ENCODE measurements at places on chromosomes 13 and 19.

- peak; percentile 61 for DNase-seq
Measured at GRCh38 chr19:34963573-34964406, at the start of gene ZNF792. Gene ZNF792 (minus strand): TSS chr19:34964229. CDS start chr19:34963662, 567 bp downstream.

DNA sequence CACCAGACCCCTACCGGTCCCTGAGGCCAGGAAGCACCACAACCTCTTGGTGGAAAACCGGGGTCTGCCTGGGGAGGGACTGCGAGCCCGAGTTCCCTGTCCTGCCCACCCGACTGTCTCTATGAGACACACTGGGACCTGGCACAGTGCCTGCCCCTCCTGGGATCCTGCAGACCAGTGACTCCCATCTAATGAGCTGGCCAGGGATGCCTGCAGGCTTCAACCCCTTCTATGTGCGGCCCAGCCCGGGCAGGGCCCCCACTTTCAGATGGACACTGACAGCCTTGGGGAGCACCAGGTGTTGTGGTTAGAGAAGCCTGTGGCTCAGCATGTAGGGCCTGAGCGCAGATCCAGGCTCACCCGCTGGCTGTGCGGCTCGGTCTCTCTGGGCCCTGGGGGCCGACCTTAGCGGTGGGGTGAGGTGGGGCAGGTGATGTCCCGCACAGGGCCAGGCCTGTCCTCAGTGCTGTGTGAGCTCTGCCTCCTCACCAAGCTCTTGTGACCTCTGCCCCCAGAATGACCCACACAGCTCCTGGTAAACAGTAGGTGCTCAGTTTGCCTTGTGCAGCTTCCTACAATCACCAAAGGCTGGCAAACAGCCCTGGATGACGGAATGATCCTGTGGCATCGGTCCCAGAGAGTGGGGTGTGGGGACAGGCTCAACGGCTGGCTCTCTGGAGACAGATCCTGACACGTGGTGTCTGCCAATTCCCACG lies 17.9 kb upstream of the CACTIN start:
- no peak for DNase-seq

DNA sequence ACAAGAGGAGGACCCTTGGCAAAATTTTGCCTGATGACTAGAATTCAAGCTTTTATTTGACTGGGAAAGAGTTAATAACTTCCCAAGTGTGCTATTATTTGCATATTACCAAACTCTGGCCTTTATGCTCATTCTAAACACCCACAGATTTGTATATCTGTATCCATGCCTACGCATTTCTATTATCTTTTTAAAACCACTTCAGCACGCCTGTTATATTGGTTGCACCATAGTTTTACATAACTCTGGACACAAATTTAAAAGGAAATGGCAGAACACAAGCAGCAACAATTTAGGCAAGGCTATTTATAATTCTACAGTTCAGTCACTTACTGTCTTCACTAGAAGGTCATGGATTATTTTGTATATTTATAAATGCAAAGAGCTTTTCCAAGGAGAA lies 3.7 kb upstream of the RASL11A start:
- no peak for DNase-seq

DNA sequence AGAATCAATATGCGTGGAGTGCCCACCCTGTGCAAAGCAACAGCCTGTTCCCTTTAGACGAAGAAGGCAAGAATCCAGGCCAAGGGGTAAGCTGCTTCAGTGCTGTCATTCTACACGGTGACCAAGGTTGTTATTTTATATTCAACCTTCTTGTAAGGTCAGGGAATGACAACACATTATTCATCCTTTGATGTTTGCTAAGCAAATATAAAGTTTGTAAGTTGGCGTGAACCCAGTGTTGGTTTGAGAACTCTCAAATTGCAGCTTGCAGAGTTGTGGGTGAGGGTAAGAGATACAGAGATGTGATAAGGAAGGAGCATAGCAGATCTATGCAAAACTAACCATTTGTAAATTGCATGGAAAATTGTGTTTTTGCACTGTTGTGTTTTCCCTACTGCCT lies 436.7 kb downstream of the FGF9 start:
- no peak for DNase-seq

- no peak for DNase-seq
Measured at GRCh38 chr13:112729408-112729807, 39.6 kb downstream of the ATP11A start.

DNA sequence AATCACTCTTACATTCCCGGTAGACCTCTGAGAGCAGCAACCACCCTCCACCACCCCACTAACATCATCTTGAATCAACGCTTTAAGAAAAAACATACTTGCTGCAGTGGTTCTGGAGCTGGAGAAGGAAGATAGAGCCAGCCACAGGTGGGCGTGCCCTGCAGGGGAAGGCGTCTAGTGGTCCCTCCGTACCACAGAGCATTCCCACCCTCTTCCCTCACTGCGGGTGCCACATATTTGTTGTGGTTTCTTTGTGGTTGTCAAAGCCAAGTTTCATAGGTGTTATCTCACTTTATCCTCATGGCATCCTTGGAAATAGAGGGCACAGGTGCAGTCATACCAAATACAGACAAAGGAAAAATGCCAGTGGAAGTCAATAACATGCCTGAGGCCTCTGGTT lies 22.2 kb downstream of the COL4A2 start:
- no peak for DNase-seq

DNA sequence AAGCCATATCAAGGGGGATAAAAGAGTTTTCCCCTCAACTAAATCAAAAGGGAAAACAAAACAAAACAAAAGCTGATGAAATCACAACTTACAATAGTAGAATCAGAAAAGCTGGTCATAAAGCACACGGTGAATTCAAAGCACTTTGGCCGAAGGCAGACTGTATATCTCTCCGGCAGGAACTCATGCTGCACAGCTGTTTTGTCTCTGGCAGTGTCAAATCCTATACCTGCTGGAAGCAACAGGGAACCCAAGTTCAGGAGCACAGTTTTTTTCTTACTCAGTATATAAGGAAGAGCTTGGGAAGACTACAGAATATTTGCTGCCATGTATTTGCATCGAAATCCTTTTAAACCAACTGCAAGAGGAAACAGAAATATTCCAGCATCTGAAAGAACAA lies 213.7 kb downstream of the RFC3 start:
- no peak for DNase-seq

- peak; percentile 94 for DNase-seq
Measured at GRCh38 chr19:13920940-13921747, 15.1 kb downstream of the CC2D1A start.

GRCh38 chr19:45952686-45953505 lies 20.8 kb downstream of the NOVA2 start:
- peak; percentile 85 for DNase-seq

- no peak for DNase-seq
Measured at GRCh38 chr19:28235606-28236125, 977.3 kb downstream of the UQCRFS1 start.

DNA sequence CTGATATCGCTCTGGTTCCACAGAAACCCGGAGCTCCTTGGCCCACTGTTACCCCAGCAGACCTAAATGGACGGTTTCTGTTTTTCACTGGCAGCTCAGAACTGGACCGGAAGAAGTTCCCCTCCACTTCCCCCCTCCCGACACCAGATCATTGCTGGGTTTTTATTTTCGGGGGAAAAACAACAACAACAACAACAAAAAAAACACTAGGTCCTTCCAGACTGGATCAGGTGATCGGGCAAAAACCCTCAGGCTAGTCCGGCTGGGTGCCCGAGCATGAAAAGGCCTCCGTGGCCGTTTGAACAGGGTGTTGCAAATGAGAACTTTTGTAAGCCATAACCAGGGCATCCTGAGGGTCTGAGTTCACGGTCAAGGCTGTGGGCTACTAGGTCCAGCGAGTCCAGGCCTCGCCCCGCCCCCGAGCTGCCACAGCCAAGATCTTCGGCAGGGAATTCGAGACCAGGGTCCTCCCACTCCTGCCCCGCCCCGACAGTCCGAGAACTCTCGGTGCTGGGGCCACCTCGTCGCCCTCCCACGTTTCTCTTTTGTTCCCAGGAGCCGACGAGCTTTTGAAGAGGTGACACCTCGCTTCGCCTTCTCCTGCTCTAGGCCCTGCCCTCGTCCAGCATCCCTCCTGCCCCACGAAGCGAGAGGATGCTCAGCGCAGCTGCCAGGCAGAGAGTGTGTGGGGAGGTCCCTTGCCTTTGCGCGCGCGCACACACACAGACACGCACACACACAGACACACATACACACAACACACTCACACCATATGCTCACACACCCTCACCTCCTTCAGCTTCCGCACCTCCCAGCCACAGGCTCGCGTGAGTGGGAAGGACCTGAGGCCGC lies 8.8 kb downstream of the ZIC2 start:
- DNase-seq, result no peak

- DNase-seq, result peak; percentile 64
Measured at GRCh38 chr19:38046254-38047048, 139.4 kb downstream of the SIPA1L3 start.

GRCh38 chr13:40175639-40176038 lies 490.8 kb downstream of the FOXO1 start:
- no peak for DNase-seq

- DNase-seq, result no peak
Measured at GRCh38 chr19:33883859-33884519, 87.3 kb downstream of the KCTD15 start.

GRCh38 chr19:41415154-41415571 lies 12.0 kb downstream of the B3GNT8 start:
- DNase-seq, result no peak

DNA sequence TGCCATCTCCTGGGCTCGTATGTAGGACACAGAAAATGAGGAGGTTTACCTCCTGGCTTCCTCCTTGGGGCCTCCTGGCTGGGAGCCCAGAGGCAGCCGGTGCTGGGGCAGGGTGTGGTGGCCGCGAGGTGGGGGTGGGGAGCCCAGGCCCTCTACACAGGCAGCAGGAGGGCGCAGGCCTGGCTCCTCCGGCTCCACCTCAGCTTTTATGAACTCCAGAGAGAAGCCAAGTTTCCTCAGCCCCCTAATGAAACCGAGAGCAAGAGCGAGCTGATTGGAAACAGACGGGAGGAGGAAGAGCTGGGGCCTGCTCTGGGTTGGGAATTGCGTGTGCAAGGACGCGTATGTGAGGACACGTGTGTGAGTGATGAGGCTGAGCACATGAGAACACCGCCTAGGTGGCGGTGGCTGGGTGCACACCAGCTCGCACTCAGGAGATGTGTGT lies 23.1 kb downstream of the LYL1 start:
- DNase-seq, result no peak

DNA sequence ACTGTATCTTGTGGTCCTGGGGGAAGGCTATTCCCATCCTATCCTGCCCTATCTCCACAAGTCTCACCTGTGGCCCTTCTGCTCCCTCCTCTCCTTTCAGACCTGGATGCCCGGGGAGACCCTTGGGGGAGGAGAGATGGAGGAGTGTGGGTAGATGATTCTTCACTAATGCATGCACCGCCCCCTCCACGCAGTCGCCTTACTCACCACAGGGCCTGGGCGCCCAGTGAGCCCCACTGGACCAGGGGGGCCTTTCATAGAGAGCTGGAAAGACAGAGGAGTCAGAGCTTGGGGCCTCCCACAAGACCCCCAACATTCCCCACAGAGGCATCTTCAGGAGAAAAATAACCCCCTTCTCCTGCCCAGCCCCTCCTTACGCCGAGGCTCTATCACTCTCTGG lies 14.3 kb downstream of the COL5A3 start:
- no peak for DNase-seq

DNA sequence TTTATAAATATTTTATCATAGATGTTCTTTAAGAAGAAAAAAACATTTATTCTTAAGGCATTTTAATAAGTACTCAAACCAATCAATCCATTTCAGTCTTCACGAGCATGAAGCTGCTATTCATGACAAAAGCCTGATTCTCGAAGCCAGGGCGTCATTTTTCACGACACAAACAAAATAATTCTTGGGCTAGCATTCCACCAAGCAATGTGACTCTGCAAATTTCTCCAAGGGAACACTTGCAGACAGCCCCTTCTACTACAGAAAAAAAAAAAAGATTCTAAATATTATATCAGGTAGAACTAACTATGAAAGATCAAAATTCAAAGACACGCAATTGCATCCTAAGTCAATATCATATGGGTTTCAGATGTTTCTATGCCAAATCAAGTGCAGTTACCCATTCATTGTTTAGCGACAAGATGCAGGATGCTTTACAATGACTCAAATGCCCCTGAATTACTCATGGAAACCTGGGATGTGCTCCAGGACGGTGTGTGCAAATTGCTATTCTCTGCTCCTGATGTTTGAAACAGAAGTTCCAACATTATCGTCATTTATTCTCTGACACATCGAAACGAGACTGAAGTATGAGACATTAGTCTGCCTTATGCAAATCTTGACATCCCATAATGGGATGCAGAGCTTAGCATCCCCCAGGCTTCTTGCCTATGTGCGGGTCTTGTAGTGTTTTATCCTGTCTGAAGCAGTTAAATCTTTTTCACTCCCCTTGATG lies 517.7 kb downstream of the MYO16 start:
- no peak for DNase-seq

DNA sequence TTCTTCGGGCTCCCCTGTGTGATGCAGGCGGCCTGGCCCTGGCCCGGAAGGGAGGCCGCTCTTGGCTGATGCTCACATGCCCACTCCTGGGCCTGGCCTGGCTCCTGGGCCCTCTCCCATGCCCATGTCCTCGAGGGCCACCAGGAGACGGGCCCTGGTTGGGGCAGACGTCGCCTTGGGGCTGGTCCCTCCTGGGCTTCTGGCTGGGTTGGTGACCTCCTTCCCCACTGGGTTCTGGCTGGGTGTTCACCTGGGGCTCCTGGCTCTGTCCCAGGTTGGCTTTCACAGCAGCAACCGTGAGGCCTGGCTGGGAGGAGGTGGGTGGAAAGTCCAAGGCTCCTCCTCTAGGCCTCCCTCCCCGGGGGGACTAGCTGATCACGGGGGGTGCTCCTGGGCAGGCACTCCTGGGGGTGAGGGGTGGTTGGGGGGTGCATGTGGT lies 15.5 kb upstream of the SLC7A10 start:
- no peak for DNase-seq

DNA sequence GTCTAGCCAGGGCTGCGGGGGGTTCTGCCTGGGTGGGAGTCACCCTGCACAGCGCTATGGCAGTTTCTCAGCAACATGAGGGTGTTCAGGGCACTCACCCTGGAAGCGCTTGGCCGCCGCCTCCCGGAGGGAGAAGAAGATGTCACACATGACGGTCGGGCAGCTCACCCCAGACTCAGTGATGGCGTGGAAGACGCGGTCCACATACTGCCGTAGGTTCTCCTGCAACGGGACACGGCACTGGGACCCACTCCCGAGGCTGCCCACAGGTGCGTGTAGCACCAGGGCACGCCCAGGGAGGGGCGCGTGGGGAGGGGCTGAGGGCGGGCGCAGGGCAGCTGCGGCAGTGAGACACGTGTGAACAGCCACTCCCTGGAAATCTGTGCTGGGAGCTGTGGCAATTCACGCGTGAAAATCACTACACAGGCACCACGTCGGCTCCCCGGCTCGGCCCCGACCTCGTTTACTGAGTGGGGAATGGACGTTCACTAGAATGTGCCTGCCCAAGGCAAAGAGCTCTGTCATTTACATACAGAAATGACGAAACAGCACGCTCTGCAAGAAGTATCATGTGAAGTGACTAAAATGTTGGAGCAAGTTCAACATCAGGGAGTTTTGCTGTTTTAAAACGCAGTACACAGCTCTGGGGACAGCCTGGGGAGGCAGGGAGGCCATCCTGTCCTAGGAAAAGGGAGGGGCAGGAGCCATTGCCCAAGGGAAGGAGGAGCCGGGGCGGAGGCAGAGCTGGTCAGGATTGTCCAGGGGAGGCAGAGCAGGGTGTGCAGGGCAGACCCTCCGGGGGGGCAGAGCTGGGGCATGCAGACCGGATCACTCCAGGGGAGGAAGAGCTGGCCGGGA lies 41.5 kb upstream of the C13orf46 start:
- DNase-seq, result no peak

Measured in NAMALWA (cell line).